Activated T-helper 9 cell treated with anti-CD3 and anti-CD28 coated beads, Interleukin-2, amount 50 U/mL, for 16 hours (primary cell): ENCODE measurements at places on chromosomes 4 and X.

GRCh38 chr4:81093720-81094401, 63.4 kb downstream of the BMP3 start:
- DNase-seq, result no peak

GRCh38 chrX:18920079-18920478, 63.8 kb downstream of the PHKA2 start:
- no peak for DNase-seq

DNA sequence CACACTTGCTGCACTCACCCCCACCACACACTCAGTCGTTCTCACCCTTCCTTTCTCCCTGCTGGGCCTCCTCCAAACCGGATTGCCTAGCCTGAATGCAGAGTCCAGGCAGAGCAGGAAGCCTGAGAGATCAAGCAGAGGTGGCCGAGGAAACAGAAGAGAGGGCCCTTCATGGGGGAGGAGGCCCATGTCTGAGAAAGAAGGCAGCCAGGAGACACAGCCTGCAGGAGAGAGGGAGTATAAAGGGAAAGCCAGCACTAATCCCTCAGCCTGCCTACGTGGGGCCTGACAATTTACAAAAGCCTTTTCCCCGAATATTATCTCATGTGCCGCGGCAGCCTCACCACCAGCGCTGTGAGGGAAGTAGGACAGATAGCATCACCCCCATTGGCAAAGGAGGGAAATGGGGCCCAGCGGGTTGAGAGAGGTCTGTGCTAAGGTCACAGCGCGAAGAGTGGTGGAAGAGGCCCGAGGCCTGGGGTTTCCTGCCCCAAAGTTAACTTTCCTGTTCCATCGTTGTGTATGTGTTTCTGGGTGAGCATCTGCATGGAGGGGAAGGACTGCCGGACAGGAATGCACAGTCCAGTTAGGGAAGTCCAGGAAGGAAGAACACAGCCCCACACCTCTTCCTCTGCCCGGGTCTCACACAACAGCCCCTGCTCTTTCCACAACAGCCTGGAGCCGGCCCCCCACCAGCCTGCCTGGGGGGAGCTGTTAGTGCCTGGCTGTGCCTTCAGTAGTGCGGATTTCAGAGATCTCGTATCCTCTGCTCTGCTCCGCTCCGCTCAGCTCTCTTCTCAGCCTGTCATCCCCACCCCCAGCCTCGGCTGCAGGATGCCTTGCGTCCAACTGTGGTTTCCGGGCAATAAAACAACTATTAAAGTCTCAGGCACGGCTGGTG, 50.9 kb upstream of the BCOR start:
- DNase-seq, result no peak

DNA sequence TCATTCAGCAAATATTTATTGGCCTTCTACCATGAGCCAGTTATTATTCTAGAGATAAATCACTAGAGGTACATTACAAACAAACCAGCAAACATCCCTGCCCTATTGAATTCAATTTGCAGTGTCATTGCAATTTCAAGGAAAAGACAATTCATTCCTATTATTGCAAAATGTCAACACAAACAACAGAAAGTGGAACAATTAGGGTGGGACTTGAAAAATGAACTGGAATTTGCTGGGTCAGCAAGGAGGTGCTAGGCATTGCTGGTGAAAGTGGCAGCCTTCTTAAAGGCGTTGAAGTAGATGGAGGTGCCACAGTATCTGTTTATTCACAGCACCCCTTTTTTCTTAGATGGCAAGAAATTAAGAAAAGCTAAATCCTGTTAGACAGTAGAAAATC, 224.0 kb upstream of the BMP3 start:
- DNase-seq, result no peak

- no peak for DNase-seq
Measured at GRCh38 chrX:10519761-10520160, 100.6 kb downstream of the MID1 start.

DNA sequence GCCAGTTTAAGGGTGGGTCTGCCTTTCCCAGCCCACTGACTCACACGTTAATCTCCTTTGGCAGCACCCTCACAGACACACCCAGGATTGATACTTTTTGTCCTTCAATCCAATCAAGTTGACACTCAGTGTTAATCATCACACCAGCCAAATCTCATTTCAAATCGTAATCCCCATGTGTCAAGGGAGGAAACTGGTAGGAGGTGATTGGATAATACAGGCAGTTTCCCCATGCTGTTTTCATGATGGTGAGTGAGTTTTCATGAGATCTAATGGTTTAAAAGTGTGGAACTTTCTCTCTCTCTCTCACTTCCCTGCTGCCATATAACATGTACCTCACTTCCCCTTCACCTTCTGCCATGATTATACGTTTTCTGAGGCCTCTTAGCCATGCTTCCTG, 647.2 kb upstream of the FRG1 start:
- DNase-seq, result no peak

DNA sequence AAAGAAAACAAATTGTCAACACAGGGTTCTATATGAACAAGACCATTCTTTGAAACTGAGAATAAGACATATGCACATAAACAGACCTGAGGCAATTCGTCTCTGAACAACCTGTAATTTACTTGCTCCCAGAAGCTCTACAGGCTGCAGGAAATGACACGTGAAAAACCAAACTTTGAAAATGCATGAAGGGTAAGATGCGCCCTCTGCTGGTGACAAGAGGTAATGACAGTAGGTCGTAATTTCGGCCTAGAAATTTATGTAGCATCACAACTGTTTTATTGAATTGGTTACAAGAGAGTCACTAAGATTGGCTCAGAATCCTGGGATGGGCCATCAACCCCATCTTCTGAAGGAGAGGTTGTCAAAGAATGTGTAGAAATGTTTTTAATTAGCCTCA, 276.5 kb downstream of the PPP4R3C start:
- no peak for DNase-seq

DNA sequence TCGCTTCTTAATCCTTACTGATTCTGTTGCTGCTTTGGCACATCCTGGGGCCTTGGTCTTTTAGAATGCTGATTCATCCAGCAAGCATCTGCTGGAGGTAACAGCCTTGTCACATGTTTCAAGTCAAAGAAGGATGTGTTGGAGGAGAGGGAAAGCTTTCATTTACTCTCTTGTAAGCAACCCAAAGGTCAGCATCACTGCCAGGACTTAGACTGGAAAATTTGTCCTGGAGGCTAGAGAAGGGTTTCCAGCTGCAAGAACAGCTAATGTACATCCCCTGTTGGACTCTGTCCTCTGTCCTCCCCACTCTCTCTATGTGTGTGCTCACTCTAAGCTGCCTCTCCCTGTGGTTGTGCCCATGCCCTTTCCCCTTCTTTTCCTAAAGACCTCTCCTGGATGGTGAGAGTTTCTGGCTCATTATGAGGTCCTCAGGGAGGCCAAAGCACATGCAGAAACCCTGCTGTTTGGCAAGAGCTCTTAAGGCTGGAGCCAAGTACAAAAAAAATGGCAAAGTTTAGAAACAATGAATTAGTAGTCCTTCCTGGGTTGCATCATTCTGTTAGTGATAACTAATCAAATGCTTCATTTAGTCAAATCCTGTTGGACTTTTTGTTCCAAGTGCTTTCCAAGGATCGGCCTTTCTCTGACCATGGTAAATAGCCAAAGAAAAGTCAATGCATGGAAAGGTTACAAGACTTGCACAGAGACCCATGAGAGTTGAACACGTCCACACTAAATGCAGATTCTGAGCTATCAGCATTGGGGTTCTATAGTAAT, 13.4 kb upstream of the SRPX start:
- DNase-seq, result no peak

DNA sequence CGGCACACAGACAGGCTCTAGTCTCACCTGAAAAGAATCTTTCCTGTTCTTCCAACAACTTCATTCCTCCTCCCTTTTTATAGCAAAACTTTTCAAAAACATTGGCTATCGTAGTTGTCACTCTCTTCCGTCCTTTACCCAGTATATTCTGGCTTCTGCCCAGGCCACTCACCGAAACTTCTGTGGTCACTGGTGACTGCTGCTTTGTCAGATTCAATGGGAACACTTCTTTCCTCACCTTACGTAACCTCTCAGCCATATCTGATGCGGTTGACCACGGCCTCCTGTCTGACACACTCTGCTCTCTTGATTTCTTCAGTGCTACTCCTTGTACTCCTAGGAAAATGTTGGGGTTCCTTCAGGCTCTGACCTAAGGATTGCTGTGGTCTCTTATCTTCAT, 9.2 kb upstream of the RNF150 start:
- DNase-seq, result no peak

GRCh38 chr4:107278791-107279483, 242.8 kb upstream of the DKK2 start:
- no peak for DNase-seq

GRCh38 chrX:72245461-72246089, 6.7 kb upstream of the ERCC6L start:
- DNase-seq, result peak; percentile 26

DNA sequence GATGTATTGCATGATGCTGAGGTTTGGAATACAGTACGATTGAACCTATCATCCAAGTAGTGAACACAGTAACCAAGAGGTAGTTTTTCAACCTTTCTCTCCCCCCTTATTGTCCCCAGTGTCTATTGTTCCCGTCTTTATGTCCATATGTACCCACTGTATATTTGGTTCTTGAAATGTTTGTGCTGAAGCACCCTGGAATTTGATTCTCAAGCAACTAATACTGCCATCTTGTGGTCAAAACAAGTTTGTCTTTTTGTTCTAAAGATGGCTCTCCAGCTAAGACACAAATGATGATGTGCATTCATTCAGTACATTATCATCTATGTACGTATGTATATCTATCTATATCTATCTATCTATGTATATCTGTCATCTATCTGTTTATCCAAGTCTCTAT, 33.5 kb upstream of the DCX start:
- DNase-seq, result no peak

DNA sequence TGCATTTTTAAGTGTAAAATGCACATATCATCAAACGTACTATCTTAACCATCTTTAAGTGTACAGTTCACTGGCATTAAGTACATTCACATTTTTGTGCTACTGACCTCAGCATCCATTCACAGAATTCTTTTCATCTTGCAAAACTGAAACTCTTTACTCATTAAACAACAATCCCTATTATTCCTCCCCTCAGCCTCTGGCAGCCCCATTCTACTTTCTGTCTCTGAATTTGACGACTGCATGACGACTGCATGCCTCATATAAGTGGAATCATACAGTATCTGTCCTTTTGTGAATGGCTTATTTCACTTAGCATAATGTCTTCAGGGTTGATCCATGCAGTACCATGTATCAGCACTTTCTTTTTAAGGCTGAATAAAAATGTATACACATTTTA, 38.7 kb downstream of the CNKSR2 start:
- DNase-seq, result no peak

GRCh38 chrX:53940180-53940579, 104.1 kb downstream of the PHF8 start:
- no peak for DNase-seq

GRCh38 chr4:41870035-41870434, 65.2 kb upstream of the TMEM33 start:
- DNase-seq, result no peak

GRCh38 chr4:2434420-2434819, 15.7 kb downstream of the CFAP99 start:
- no peak for DNase-seq

GRCh38 chr4:112302320-112303274, 5.4 kb downstream of the ALPK1 start:
- no peak for DNase-seq

DNA sequence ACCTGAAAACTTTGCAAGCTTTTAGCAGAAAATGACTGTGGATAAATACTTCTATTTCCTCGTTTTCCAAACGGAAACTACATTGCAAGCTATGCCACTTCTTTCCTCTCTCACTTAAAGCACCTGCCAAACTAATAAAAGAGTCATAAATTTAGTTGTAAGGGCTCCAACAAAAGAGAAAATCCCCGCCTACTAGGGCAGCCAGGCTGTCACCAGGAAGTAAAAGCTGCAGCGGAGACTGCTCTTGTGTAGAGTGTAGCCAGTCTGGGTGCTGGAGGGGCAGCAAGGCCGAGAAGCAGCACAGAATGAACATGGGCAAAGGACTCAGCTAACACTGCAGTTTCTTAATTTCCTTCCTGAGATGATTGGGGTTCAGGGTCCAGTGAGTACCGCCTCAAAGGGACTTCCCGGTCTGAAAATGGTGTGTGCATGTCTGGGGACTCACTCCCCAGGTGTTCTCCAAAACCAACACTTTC, 89.3 kb upstream of the MAML3 start:
- no peak for DNase-seq

GRCh38 chr4:42480717-42481116, 83.4 kb downstream of the SHISA3 start:
- no peak for DNase-seq

- no peak for DNase-seq
Measured at GRCh38 chr4:142274137-142274536, 572.0 kb downstream of the INPP4B start.

DNA sequence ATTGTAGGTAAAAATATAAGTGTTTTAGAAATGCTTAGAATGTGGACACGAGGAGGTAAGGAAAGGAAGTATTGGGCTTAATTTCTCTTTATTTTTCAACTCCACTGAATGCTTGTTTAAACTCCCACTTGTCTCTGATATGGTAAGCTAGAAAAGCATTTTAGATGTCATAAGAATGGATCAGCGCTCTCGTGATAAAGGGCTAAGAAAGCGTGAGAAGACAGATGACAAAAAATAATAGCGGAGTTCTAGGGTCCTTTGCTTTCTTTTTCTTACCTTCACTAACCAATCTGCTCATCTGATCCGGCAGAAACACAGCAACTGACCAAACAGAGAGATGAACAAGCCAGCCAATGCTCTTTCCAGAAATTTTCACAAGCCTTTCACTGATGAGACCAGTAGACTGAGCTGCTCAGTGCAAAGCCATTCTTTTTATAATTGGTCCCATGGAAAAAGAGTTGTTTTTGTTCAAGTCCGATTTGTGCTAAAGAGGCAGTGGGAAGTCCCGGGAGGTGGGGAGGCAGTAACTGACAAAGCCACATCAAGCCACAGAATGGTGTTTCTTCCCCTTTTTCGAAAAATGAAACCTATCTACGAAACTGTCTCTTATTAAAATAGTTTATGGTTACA, at the start of gene TASL:
TASL (minus strand) TSS at position 405 of the 630 bp plus-strand sequence. CDS start 17,411 bp downstream, outside the sequence.
- no peak for DNase-seq

- DNase-seq, result no peak
Measured at GRCh38 chr4:27790911-27791310, 930.3 kb downstream of the STIM2 start.

- DNase-seq, result no peak
Measured at GRCh38 chr4:21792736-21793135, 155.8 kb downstream of the KCNIP4 start.

- no peak for DNase-seq
Measured at GRCh38 chr4:67687636-67688035, 13.3 kb downstream of the UBA6 start.

DNA sequence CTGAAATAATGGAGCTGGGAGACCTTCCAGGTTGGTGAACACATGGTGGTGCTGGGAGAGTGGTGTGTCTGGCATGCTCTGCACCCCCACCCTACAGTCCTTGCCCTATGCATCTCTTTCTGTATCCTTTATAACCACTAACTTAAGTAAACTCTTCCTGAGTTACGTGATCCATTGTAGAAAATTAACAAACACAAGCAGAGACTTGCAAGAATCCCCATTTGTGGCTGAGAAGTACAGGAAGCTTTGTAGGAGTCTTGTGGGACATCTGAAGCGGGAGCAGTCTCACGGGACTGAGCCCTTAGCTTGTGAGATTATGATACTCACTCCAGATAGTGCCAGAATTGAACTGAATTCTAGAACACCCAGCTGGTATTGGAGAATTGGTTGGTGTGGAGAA, 14.3 kb upstream of the FAM13A start:
- no peak for DNase-seq

GRCh38 chrX:30572004-30572403, 5.6 kb downstream of the TASL start:
- DNase-seq, result no peak
